Kidney capillary endothelial cell (primary cell): ENCODE measurements at places on chromosomes 1 and 21.

DNA sequence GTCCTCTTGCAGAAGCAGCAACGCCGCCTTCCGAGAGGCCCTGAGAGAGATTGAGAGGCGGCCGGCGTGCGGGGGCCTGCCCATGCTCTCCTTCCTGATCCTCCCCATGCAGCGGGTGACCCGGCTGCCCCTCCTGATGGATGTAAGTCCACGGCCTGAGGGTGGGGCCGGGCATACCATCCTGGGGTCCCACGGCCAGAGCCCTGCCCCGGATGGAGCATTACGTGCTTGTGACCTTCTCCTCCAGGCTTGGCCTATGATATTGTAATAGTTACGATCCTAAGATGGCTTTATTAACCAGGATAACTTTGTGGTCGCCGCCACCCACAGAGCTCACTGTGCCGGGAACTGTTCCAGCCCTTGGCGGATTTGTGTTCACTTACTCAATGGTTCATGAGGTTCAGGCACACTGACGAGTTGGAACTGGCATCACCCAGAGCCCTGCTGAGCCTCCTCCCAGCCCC lies 18.9 kb downstream of the ARHGEF16 start:
- no peak for DNase-seq

- no peak for DNase-seq
Measured at GRCh38 chr21:42780617-42781016, 98.7 kb downstream of the WDR4 start.

- no peak for DNase-seq
Measured at GRCh38 chr1:184911103-184911745, 63.1 kb downstream of the NIBAN1 start.

DNA sequence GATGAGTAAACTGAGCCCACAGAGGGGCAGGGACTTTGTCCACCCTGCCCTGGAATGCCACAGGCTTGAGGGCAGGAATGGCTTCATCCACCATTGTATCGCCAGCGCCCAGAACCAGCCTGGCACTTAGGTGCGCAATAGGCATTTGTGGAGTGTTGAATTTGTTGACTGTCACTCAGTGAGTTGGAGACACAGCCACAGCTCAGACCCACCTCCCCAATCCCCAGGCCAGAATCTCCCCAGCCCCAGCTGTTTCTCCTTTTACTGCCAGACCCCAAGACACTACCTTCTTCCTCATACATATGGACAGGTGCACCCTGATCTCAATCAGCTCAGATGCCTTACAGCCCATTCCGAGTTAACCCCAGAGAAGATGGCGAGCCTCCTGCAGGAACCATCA lies 674.5 kb downstream of the MATN1 start:
- DNase-seq = no peak

DNA sequence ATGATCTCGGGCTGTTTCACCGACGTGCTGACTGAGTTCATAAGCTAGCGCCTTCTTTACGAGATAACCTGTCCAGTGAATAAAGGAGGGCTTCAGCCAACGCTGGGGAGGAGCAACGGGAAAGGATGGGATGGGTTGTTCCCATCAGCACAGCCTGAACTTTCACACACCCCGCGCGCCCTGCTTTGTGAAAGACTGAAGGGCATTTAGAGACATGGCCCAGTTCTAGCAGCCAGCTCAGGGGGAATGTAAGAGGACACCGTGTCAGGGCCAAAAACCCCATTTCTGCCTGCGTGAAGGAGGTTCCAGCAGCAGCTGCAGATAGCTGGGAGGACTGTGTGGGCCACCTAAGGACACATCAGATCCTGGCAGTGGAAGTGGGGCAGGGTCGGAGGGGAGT lies 255.1 kb upstream of the RAB4A start:
- DNase-seq = no peak

DNA sequence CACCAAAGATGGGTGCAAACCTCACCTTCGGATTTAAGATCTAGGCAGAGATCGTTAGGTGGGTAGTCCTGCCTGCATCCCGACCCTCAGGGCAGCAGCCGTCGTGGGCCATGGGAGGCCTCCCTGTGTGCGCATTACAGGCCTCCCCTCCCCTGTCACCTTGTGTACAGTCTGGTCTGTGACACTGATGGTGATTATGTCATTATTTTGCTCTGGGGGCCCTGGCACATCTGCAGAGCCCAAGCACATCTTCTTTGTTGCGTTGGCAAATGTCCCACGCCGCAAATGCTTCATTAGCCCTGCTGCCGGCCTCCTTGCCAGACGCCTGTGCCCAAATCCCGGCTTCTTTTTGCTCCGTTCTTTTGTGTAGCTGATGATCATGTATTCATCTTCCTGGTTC lies 31.7 kb downstream of the PROX1 start:
- DNase-seq = no peak

GRCh38 chr21:45179568-45180245 lies 105.3 kb downstream of the ADARB1 start:
- DNase-seq = no peak

- DNase-seq = no peak
Measured at GRCh38 chr1:206501881-206502280, 5.5 kb upstream of the RASSF5 start.
